Astrocyte of the spinal cord (primary cell): ENCODE measurements at places on chromosomes 6 and 20.
A peak's percentile ranks its signal among the peaks of the same experiment; 100 is the strongest.

- DNase-seq: no peak
Observed at GRCh38 chr20:36182604-36183154, 28.1 kb downstream of the EPB41L1 start.

DNA sequence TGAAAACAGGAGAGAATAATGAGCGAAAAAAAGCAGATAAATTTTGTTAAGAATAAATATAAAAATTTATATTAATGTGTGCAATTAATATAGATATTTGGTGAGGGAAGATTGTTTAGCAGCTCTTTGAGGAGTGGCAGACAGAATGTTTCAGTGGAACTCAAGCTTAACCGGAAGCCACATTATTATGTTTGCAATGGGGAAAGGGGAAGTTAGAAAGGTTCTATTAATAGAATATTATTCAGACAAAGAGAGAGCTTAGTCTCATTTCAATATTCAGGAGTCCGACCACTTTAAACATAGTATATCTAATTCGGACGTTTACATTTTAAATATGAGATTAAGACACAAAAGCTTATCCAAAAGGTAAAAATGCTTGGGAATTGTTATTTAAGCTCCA, 81.6 kb upstream of the KHDRBS2 start:
- no peak for DNase-seq

DNA sequence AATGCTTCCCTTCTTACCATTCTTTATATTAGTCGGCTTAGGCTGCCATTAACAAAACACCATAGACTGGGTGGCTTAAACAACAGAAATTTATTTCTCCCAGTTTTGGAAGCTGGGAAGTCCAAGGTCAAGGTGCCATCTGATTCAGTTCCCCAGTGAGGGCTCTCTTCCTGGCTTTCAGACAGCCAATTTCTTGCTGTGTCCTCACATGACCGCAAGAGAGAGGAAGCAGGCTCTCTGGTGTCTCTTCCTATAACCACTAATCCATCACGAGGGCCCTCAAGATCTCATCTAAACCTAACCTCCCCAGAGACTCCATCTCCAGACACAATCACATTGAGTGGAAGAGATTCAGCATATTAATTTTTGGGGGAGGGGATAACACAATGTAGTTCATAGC, 193.0 kb upstream of the SGK1 start:
- DNase-seq: no peak

- DNase-seq: peak; percentile 39
Observed at GRCh38 chr6:161644521-161644920, 370.7 kb upstream of the AGPAT4 start.
